ENCODE measurements at places on chromosomes 4 and X.

DNA sequence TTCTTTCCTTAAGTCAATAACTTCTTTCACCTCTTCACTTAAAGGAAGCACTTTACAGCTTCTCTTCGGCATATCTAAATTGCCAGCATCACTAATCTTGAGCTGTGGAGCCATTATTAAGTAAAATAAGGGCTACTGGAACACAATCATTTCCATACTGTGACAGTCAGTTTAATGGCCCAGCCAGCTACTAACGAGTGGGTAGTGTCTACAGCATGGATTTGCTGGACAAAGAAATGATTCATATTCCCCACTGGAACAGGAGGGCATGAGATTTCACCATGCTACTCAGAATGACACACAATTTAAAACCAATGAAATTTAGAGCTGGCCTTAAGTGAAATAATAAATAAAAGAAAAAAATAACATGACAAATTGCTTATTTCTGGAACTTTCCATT lies 72.1 kb downstream of the DDIT4L start:
- no peak for DNase-seq

- DNase-seq = no peak
These were observed 21.6 kb upstream of the ATP8A1 start for GRCh38 chr4:42678512-42678911.

DNA sequence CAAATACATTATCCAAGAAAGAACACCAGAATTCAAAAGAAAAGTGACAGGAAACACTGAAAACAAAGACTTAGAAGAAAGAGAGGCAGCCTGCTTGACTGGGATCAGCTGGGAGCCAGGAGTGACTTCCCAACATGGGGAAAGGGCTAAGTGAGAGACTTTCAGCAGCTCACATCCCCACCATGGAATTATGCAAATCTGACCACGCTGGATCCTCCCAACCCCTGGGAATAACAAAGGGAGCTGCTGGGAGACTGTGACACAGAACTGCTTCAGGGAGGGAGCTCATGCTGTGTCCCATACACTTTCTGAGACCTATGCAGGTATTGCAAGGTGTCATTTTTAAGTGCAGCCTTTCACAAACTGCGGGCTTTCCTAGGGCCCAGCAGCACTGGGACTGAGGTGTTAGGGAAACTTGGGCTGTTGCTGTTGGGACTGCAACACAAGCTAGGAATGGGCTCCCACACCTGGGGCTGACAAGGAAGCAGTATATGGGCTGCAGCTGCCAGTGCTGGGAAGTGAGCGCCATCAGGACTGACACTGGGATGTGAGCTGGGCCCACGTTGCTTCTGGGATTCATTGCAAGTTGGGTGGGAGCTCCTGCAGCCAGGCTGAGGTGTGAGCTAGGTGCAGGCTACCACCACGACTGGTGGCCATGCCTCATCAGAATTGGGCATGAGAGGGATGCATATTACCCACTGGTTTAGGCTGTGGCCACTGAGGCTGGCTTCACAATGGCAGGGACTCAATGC lies 139.1 kb downstream of the KDR start:
- no peak for DNase-seq

- DNase-seq = no peak
These were observed 285.0 kb downstream of the SPANXN1 start for GRCh38 chrX:145532176-145532780.

- no peak for DNase-seq
These were observed 100.8 kb upstream of the TENM3 start for GRCh38 chr4:182142176-182143085.

- DNase-seq = no peak
These were observed 563.5 kb downstream of the PCDH7 start for GRCh38 chr4:31283679-31284078.

DNA sequence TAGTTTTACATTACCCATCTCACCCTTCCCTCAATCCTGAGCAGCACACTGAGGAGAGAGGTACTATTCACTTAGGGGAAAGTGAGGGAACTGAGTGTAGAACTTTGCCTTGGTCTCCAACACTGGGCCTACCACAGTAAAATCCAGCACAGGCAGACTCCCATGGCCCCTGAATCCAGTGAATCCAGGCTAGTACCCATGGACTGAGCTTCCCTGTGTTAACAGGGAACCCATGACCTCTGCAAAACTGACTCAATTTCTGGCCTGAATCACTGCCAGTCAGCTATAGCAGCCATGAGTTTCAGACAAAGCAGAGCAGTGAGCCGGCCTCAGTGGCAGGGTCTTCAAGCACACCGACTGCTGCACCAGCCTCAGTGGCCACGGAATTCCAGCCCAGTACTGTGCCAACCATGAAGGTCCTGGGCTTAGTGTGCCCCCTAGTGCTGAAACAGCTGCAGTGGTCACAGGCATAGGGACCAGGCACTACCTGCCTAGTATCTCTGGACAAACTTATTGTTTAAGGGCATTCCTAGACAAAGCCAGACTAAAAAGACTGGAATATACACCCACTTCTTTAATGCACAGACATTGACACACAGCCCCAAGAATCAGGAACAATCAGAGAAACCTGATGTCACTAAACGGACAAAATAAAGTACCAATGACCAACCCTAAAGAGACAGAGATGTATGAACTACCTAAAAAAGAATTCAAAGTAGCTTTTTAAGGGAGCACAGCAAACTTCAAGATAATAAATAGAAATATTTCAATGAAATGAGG lies 127.4 kb upstream of the RPL34 start:
- DNase-seq = no peak

DNA sequence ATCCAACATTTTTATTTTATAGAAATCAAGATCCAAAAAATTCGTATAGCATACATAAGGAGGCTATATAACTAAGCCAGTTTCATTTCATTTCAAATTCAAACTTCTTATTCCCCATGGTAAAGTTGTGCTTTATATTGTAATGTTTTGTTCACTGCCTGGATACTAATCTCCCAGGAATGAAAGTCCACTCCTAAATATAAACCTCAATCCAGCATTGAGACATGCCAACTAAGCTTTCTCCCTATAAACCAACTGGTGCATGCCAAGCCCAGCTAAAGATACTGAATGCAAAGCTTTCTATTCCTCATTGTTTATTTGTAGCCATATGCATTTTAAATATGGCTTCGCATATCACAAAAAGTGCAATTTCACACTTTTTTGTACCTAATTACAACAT lies 63.8 kb upstream of the INPP4B start:
- DNase-seq = no peak
